Mesendoderm (in vitro differentiated cells): ENCODE measurements at places on chromosomes 12 and 14.

GRCh38 chr12:63968673-63969072 is 124.2 kb downstream of the SRGAP1 start:
- no peak overlapping the region for H3K4me3 ChIP-seq
- H3K36me3 ChIP-seq = no peaks in the 10 kb centered on the region
- no peak for DNase-seq
- H3K4me1 ChIP-seq = peaks cover 2% of the 10 kb centered on the region

GRCh38 chr14:34643361-34643760 is 13.4 kb upstream of the SNX6 start:
- DNase-seq = no peak
- no peaks in the 10 kb centered on the region for H3K27me3 ChIP-seq
- no peaks in the 10 kb centered on the region for H3K4me1 ChIP-seq
- H3K27ac ChIP-seq = no peak overlapping the region
- H3K4me3 ChIP-seq = no peak overlapping the region

DNA sequence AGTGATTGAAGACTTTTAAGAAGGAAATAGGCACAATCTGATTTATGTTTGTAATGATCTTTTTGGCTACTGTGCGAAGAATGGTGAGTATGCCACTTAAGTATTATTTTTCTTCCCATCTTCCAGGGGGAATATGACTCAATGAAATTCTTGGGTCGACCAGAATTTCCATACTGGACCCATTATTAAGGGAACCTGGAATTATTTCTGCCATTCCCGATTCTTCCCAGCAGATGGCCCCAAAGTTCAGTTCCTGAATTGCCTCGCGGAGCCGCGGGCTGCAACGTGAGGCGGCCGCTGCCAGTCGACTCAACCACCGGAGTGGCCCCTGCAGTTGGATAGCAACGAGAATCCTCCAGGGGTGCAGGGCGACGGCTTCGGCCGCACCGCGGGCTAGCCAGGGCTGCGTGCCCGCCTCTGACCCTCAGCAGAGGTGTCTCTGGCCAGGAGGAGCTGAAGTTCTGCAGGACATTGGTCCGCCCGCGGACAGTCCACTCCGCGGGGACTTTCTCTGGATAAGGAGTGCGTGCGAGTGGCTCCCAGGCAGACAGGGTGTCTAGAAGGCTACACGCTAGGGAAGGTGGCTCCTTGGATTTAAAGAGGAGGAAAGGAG is 628 bp upstream of the TSHR start:
- no peaks in the 10 kb centered on the region for H3K36me3 ChIP-seq
- H3K27ac ChIP-seq = no peak overlapping the region
- H3K4me3 ChIP-seq = peak overlapping the region; percentile 36
- H3K27me3 ChIP-seq = no peaks in the 10 kb centered on the region

GRCh38 chr12:4032924-4033615 is 159.9 kb upstream of the PARP11 start:
- no peak for DNase-seq
- peaks cover 6% of the 10 kb centered on the region for H3K4me1 ChIP-seq
- H3K4me3 ChIP-seq = no peak overlapping the region
- no peak overlapping the region for H3K27ac ChIP-seq
- H3K36me3 ChIP-seq = no peaks in the 10 kb centered on the region

DNA sequence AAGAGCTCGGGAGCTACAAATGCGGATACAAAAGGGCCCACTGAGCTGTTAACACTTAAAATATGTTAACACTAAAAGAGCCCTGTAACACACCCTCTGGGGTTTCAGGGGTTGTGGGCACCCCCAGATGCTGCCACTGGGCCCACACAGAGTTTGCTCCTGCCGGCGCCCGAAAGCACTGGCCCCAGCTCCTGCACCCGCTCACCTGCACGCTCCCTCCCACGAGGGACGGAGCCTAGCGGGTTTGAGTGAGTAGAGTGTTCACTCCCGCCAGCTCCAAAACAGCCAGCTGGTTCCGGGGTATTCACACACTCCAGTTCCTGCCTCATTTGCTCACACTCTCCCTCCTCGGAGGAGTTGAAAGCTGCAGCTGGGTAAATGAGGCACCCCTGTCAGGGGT is 357.7 kb downstream of the ETNK1 start:
- no peak overlapping the region for H3K27ac ChIP-seq
- DNase-seq = no peak
- H3K27me3 ChIP-seq = no peaks in the 10 kb centered on the region

- no peak overlapping the region for H3K4me3 ChIP-seq
- no peak overlapping the region for H3K27ac ChIP-seq
- no peaks in the 10 kb centered on the region for H3K4me1 ChIP-seq
- H3K27me3 ChIP-seq = no peaks in the 10 kb centered on the region
These were observed 36.8 kb upstream of the G2E3 start for GRCh38 chr14:30521899-30522736.

- no peaks in the 10 kb centered on the region for H3K4me1 ChIP-seq
- H3K27me3 ChIP-seq = no peaks in the 10 kb centered on the region
- DNase-seq = no peak
- H3K36me3 ChIP-seq = no peaks in the 10 kb centered on the region
- H3K27ac ChIP-seq = no peak overlapping the region
These were observed 26.7 kb upstream of the ETNK1 start for GRCh38 chr12:22598141-22598762.

GRCh38 chr14:41144370-41144769 is 462.3 kb upstream of the LRFN5 start:
- no peak overlapping the region for H3K27ac ChIP-seq
- no peaks in the 10 kb centered on the region for H3K36me3 ChIP-seq
- no peaks in the 10 kb centered on the region for H3K27me3 ChIP-seq
- H3K4me3 ChIP-seq = no peak overlapping the region
- H3K4me1 ChIP-seq = no peaks in the 10 kb centered on the region

DNA sequence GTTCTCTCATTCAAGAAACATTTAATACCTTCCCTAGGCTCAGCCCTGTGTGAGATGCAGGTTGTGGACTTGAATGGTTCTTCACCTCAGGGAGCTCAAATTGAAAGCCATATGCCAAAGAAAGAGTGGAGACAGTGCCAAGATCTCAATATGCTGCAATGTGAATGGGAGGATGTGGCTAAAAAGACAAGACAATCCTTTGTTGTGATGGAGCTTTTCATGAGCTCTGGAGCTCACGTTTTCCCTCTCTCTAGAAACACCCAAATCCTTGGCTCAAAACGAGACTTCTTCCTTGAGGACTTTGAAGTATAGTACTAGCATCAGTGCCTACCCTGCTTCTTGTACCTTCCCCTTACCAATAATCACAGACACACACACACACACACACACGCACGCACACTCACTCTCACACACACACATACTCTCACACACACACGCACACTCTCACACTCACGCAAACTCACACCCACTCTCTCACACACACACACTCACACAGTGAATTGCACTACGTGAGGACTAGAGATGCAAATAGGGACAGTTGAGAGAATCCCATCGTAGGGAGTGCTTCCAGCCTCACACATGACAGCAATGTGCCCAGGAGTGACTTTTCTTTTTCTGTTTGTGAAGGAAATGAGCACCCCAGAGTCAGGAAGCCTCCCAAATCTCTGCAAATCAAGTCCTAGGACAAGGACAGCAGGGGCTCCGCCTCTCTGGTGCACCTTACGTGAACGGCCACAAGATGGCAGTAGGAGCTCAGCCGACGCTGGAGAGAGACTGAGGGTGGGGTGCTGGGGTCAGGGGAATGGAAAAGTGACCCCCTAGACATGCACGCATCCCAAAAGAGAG is 231.4 kb downstream of the PCNX1 start:
- H3K4me3 ChIP-seq = no peak overlapping the region
- no peak overlapping the region for H3K27ac ChIP-seq
- H3K27me3 ChIP-seq = no peaks in the 10 kb centered on the region
- peaks cover 6% of the 10 kb centered on the region for H3K4me1 ChIP-seq

DNA sequence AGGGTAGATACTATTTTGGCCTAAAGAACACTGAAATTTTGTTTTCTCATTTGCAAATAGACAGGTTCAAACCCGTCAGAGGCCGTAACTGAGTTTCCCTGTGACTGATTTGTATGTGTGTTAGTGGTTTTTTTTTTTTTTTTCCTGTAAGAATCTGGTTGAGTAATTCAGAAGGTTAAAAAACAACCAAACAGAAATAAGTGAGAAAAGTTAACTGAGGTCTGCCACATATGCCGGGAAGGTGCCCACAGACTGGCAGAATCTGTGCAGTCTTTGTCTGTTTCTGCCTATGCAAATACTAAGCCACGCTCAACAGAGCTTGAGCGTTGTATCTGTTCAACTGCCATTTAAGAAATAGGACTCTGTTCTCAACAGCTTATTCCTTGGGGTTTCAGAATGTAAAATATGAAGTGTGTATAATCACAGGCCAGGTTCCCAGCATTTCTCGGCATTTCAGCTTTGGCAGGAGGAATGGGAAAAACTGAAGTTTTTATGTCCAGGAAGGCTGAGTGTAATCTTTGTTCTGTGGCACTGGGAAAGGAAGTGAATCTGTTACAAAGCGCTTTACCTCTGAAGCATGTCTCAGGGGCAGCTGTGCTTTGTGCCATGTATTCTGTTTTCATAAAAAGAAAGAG is 181.9 kb downstream of the PRKCH start:
- H3K4me3 ChIP-seq = no peak overlapping the region
- no peaks in the 10 kb centered on the region for H3K36me3 ChIP-seq
- peaks cover 11% of the 10 kb centered on the region for H3K4me1 ChIP-seq
- no peak for DNase-seq

GRCh38 chr12:7935590-7936581 is at the start of gene SLC2A3:
TSS of gene SLC2A3 (minus strand) at chr12:7936187. CDS start at chr12:7936034, 153 bp downstream.
- peak; percentile 97 for DNase-seq

DNA sequence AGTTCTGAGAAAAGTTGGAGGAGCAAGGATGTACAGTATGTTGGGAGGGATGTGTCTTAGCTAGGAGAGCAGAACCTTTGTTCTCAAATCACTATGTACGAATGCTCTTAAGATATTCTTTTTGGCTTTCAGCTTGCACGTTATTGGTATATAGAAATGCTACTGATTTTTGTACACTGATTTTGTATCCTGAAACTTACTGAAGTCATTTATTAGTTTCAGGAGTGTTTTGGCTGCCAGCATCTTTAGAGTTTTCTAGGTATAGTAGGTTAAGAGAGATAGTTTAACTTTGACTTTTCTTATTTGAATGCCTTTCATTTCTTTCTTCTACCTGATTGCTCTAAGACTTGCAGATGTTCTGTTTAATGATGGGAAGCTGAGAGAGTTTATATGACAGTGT is 442.8 kb upstream of the FBXO33 start:
- H3K36me3 ChIP-seq = no peaks in the 10 kb centered on the region
- no peak overlapping the region for H3K27ac ChIP-seq
- H3K4me3 ChIP-seq = no peak overlapping the region
- H3K27me3 ChIP-seq = no peaks in the 10 kb centered on the region
- DNase-seq = no peak

GRCh38 chr12:120085920-120086645 is 30.5 kb downstream of the RAB35 start:
- no peak overlapping the region for H3K4me3 ChIP-seq
- no peak overlapping the region for H3K27ac ChIP-seq
- no peaks in the 10 kb centered on the region for H3K36me3 ChIP-seq
- DNase-seq = peak; percentile 55
- H3K4me1 ChIP-seq = no peaks in the 10 kb centered on the region

GRCh38 chr12:583251-583869 is 79.9 kb downstream of the NINJ2 start:
- H3K4me3 ChIP-seq = no peak overlapping the region
- H3K27ac ChIP-seq = no peak overlapping the region
- DNase-seq = no peak
- H3K27me3 ChIP-seq = no peaks in the 10 kb centered on the region

GRCh38 chr12:98893126-98893674 is 248.1 kb downstream of the APAF1 start:
- H3K4me1 ChIP-seq = no peaks in the 10 kb centered on the region
- no peaks in the 10 kb centered on the region for H3K36me3 ChIP-seq
- peak; percentile 3 for DNase-seq

GRCh38 chr12:6450091-6450868 is 1.6 kb upstream of the TAPBPL start:
- H3K36me3 ChIP-seq = no peaks in the 10 kb centered on the region
- H3K4me3 ChIP-seq = no peak overlapping the region
- DNase-seq = no peak
- H3K27me3 ChIP-seq = no peaks in the 10 kb centered on the region
- H3K27ac ChIP-seq = peak overlapping the region; percentile 68
- H3K4me1 ChIP-seq = peaks cover 22% of the 10 kb centered on the region

DNA sequence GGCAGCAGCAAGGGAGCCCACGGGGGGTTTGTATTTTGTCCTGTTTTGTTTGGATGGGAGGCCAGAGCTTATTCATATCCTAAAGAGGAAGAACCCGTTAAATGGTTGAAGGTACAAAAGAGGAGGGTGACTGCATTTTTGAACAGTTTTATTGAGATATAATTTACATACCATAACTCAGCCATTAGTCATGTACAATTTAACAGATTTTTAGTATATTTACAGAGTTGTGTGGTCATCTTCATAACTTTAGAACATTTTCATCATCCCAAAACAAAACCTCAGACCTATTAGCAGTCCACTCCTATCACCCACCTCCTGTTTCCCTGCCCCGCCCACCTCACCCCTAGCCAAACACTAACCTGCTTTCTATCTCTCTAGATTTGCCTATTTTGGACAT is 12.6 kb downstream of the NRDE2 start:
- H3K27me3 ChIP-seq = no peaks in the 10 kb centered on the region
- no peak for DNase-seq
- no peaks in the 10 kb centered on the region for H3K36me3 ChIP-seq
- H3K4me3 ChIP-seq = no peak overlapping the region
- no peak overlapping the region for H3K27ac ChIP-seq
- H3K4me1 ChIP-seq = no peaks in the 10 kb centered on the region
